Stimulated activated CD4-positive, alpha-beta T cell treated with anti-CD3 and anti-CD28 coated beads, Interleukin-1b, Interleukin-23, amount 100 ng/mL, for 1 hour (primary cell): ENCODE measurements at places on chromosomes 3 and 15.

DNA sequence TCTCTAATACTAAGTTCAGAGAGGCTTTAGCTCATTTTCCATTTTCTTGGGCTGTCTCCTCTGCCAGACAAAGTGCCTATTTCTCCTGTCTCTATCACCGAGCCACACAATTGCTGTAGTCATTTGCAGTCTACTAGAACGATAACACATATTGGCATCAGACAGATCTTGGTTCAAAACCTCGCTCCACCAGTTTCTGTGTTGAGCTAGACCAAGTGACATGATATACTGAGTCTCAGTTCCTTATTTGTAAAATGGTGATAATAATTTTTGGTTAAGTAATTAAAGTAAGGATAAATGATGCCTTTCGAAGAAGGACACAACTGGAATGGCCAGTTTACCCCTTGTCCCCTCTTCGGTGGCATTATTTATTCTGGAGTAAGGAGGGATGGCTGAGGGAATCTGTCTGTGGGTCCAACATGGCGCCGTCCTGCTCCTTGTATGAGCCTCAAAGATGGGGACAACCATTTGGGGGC, 398 bp upstream of the RAB7A start:
- DNase-seq = no peak

DNA sequence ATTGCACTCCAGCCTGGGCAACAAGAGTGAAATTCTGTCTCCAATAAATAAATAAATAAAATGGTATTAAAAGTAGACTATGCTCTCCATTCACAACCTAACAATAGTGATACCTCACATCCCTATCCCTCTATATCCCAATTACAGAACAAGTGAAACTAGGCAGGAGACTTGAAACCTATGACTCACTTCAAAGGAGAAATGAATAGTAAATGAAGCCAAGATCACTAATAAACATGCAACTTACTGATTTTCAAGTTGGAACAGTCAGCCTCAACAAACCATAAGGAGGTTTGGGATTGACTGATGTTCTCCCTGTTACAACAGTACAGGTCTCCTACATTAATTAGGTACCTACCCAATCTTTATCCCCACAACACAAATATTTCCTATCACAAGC, 103.4 kb downstream of the GSK3B start:
- no peak for DNase-seq

DNA sequence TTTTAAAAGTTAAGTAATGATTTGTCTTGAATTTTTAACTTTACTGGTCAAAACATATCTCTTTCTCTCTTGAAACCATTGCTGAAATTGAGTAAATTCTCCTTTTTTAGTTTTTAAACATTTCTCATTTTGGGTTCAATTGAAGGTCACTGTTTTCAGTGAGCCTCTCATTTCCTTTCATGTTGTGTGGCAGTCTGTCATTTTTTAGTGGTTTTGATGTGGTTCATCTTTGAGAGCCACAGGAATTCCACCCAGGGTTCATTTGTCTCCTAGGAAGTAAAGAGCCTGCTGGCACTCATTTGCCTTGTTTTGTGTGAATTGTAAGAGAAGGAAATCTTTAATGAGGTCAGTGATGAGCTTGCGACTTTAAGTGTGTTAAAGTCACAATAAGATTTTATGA, 10.4 kb downstream of the CLDN11 start:
- no peak for DNase-seq

DNA sequence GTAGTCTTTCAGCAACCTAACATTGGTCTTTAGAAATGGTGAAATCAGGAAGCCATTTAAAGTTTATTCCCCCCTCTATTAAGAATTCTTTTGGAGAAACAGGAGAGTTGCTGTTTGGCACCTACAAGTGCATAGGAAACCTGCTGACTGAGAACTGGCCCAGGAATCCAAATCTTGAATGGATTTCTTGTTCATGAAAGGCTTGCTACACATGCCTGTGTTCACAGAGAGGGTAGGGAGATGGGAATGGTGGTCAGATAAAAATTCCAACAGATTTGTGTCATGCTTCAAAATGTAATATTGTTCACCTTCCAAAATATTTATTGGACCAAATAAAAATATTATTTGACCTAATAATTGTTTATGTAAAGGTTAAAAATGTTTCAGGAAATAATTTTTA, 24.2 kb upstream of the ZPLD1 start:
- DNase-seq = no peak
